Left lobe of liver (tissue), 2 donors: ENCODE measurements at places on chromosomes 12 and 14.
A peak's percentile ranks its signal among the peaks of the same experiment; 100 is the strongest.

DNA sequence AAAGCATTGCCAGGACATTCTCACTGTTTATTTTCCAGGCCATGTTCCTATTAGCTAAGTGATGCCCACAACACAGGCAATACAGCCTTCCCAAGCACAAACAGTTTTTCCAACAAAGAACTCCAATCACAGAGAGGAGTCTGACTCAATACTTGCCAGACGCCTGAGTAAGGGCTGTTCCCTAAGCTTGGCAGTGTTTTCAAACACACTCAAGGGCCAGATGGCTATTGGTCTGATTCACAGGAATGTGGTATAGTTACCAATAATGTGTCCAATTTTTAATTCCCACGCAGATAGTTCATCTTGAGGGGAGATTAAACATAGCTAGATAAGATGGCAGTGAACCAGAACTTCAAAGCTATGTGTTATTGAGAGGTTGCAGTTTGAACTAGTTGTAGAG, 381.0 kb downstream of the SNAPC1 start:
- DNase-seq = no peak

DNA sequence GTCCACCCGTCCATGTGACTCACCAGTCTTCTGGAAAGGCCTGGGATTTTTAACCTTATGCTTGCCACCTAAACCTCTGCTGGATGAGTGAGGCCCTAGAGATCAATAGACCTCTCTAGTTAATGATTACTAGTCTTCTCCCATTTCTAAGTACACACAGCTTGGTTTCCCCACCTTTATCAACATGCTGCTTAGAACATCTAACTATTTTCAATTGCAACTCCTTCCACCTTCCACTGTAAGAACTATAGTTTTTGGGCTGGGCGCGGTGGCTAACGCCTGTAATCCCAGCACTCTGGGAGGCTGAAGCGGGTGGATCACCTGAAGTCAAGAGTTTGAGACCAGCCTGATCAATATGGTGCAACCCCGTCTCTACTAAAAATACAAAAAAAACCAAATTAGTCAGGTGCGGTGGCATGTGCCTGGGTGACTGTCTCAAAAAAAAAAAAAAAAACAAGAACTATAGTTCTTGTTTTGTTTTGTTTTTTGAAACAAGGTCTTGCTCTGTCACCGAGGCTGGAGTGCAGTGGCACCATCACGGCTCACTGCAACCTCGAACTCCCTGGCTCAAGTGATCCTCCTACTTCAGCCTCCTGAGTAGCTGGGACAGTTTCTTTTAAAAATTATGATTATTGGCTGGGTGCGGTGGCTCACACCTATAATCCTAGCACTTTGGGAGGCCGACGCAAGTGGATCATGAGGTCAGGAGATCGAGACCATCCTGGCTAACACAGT, 18.7 kb upstream of the MDM2 start:
- DNase-seq = peak; percentile 67

- no peak for DNase-seq
Measured at GRCh38 chr14:92861856-92862745, 60.8 kb upstream of the CHGA start.

DNA sequence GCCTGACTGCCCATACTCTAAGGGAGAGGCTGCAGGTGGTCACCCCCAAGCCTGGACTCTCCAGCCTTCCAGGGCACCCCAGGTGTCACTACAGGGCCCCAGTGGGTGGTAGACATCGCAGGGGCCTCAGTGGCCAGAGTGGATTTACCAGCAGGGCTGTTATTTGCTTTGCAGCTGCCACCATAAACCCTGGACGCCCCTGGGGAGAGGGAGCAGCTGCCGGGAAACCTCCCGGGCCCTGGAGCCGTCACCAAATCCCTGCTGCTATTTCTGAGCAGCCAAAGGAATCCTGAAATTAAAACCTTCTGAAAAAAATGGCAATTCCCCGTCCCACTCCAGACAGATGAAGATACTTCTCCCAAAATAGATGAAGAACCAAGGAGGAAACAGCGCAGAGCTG, 13.9 kb downstream of the TMEM119 start:
- no peak for DNase-seq

DNA sequence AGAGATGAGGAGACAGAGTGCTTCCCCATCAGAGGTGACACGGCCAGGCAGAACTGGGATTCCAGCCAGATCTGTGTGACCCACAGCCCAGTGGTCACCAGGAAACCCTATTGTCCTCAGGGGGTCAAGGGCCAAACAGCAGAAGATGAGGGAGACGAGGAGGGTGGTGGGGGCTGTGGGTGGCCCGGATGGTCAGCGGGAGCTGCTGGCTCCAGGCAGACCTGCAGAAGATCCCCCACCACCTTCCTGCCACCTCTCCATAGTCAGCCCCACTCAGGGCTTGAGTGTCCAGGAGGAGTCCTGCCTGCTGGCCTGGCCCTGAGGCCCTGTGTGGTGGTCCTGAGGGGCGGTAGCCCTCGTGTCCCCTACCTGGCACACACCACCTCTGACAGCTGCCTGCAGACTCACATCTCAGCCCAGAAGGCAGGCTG, 136.8 kb downstream of the CALM1 start:
- DNase-seq = no peak

DNA sequence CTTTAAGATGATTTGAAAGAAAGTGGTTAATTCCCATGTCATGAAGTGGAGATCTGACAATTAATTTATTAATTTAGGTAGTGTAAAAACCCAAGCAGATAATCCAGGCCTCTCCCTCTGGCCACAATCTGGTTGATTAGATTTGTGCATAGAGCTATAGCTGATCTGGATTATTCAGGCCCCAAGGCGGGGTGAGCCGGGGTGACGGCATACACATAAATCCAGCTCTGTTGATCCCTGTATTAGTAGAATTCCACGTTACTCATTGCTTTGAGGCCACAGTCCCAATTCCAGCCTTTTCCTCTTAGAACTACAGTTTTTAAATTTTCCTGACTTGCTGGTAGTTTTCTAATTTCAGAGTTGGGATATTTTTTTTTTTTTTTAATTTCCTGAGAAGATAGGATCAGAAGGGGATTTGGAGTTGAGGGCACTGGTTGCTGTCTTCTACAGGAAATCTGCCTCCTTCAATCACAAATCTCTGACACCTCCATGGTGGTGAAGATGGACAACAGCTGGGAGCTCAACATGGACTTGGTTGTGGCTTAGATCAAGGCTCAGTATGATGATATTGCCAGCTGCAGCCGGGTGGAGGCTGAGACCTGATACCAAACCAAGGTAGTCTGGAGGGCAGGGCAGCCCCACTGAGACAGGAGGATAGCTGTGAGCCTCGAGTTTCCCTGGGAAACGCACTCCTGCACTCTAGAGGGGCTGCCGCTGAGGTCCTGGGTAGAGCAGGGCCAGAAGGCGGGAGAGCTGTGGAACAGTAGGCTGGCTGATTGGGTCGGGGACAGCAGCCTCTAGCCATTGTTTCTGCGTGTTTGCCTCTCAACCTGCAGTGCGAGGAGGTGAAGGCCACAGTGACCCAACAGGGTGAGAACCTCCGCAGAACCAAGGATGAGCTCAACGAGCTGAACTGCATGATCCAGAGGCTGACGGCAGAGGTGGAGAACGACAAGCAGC, 19.4 kb downstream of the KRT85 start:
- no peak for DNase-seq

DNA sequence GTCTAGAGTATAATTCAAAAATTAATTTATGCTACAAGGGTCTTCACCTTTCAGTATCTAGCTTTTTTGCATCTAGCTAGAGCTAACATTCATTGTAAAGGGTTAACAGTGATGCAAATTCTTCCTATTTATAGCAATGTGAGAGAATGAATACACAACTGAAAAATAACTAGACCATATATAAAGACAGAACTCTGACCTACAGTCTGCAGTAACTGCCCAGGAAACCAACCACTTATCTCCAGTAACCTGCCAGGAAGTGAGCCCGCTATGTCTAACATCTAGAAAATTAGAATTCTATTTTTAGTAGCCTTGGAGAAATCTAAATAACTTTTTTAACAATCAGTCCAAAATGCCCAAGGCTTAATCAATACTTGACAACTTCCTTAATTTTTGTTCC, 1021.9 kb downstream of the LRFN5 start:
- DNase-seq = no peak
